SJCRH30 (cell line): ENCODE measurements at places on chromosomes 1 and 21.

- DNase-seq = no peak
Observed at GRCh38 chr1:115400891-115401290, 62.8 kb upstream of the NGF start.

- DNase-seq = no peak
Observed at GRCh38 chr1:195948123-195948895, 659.9 kb downstream of the KCNT2 start.

DNA sequence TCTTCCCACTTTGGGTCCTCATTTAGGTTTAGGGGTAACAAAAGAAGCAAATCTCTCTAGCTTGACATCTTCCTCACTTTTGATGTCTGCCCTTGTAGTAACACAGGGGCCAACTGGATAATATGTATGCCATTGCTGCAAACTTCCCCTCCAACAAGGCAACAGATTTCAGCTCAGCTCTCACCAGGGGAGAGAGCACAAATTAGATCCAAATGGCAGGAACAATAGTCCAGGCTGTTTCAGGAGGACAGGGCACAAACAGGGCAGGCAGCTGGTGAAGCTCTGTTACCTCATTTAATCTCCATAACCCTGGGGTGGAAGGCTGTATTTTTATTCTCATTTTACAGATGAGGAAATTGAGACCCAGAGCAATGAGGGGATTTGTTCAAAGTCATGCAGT lies 4.3 kb upstream of the PIK3R3 start:
- DNase-seq = no peak

GRCh38 chr1:90964444-90965035 lies 57.3 kb downstream of the ZNF644 start:
- DNase-seq = no peak

GRCh38 chr1:111920221-111921024 lies 69.0 kb downstream of the KCND3 start:
- DNase-seq = no peak

DNA sequence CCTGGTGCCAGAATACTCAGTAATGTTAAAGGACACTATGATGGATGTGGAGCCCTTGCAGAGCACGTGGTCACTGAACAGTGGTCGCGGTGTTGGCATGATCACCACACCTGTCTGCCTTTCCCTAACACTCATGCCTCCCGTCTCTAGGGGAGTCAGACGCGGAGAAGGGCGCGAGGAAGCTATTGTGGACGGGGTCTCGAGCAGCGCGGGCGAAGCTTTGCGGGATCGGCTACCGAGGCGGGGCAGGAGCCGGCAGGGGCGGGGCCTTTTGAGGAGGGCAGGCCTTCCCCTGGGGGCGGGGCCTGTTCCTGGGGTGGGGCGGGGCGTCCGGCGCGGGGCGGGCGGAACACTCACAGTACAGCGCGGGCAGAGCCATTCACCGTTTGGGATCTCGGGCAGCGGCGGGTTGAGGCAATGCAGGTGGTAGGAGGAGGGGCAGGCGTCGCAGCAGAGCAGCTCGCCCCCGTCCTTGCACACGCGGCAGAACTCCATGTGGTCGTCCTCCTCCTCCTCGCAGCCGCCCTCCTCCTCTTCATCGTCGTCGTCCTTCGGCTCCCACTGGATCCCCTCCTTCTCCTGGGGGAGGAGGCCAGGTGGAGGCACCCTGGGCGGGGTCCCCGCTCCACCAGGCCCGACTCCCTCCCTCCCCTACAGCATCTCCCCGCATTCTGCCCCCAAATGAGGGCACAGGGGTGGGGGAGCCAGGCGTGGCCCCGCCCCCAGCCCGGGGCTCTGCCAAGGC lies 31.5 kb downstream of the CHD5 start:
- no peak for DNase-seq

DNA sequence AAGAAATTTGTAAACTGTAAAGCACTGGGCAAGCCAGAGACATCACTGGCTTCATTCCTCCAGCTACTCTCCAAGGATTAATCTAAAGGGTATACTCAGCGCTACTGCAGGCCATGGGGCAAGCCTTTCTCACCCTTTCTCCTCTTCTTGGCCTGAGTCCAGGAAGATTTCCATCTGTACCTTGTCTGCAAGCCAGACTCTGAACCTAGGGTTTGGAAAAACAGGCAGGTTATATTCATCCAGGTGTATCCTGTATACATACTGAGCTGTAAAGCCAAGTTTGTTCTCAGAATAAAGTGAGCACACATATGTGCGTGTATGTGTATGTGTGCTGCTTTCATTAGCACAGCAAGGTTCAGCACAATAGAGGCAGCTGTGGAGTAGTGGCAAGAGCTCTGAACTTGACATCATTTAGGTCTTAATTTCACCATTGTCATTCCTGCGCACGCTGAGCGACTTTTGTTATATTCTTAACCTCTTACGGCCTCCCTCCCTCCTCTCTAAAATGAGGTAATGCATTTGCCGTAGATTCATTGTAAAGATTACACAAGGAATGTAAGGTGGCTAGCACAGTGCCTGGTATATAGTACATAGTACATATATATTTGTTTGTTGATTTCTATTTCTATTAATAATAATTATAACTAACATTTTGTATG lies 128.1 kb upstream of the JUN start:
- no peak for DNase-seq

DNA sequence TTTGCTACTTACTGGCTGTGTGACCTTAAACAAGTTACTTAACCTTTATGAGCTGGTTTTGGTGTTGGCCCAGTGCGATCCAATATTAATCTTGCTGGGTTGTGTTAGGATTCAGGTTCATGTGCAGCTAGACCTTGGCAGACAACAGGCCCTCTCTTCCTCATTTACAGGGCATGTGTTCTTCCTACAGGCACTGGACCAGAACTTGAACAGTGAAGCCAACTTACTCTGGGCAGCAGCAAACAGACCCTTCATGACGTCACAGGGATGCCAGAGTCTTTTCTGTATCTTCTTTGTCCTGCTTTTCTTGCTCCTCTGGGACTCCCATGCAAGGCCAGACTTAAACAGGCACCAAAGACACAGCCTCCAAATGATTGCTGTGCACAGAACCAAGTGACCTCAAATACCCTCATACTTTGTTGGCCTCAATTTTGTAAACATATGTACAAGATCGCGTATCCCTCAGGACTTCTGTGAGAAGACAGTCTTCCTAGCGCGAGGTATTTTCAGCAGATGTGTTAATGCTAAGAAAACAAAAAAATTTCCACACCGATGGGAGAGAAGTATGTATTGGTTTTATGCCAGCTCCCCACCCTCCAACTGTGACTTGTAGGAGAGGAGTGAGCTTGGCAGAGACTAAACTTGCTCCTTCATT lies 73.7 kb downstream of the URB2 start:
- peak; percentile 52 for DNase-seq

GRCh38 chr1:237799762-237800474 lies 90.8 kb downstream of the ZP4 start:
- DNase-seq = peak; percentile 81

DNA sequence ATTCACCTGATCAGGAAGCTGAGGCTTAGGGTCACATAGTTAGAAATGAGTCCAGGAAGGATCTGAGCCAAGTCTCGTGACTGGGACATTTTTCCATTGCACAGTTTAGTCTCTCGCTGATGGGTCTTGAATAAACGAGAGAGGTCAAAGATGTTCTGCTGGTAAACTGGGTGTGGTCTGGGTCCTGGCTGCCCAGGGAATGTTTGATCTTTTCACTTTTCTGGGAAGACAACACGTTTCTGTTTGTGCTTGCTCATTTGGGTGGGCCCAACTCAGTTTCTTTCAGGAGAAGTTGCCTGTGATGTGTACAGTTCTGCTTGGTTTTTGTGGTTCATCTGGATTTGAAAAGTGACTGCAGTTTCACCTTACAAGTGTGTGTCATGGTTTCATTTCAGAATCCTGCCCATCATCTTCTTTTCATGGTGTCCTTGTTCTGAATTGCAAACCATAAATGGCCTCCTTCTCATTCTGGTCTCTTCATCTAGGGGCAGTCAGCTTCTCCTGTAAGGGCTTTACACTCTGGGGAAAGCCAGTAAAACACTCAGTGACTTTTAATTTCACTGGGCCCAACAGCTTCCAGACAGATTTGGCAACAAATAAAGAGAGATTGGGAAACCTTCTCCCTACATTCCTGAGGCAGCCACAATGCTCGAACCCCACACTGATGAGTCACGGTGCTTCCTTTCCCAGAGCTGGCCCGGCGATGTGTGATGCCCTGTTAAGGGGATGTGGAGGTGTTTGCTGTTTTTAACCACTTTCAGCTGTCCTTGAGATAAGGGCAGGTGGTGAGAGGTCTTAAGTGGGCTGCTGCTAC lies 7.2 kb upstream of the TACSTD2 start:
- DNase-seq = peak; percentile 87

DNA sequence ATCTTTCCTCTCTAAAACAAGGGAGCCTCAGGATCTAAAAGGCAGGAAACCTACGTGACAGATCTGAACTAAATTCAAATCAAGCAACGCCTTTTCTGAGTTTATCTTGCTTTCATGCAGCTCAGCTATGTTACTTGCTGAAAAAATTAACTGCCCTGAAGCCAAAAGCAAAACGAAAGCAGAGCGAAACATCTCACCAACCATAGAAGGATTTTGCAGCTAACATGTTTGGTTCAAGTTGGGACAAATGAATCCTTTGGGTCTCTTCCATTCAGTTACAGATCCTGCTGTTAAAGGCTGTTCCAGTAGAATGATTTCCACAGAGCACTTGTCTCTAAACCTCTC lies 482 bp downstream of the SLC2A5 start:
- DNase-seq = no peak

DNA sequence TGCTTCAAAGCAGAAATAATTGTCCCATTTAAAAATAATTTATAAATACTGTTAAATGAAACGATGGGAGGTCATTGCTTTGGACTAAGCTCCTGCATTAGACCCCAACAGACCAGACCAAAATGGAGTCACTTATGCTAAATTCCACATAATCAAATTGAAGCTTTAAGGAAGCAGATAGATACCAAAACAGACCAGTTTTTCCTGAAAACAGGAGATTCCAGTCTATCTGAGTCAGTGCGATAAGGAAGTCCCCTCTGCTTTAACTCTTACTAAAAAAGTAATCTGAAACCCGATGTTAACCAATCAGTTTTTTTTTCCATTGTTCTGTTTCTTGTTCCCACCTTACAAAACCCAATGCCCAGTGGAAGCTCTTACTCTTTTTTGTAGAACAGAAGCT lies 16.2 kb upstream of the DNASE2B start:
- no peak for DNase-seq

DNA sequence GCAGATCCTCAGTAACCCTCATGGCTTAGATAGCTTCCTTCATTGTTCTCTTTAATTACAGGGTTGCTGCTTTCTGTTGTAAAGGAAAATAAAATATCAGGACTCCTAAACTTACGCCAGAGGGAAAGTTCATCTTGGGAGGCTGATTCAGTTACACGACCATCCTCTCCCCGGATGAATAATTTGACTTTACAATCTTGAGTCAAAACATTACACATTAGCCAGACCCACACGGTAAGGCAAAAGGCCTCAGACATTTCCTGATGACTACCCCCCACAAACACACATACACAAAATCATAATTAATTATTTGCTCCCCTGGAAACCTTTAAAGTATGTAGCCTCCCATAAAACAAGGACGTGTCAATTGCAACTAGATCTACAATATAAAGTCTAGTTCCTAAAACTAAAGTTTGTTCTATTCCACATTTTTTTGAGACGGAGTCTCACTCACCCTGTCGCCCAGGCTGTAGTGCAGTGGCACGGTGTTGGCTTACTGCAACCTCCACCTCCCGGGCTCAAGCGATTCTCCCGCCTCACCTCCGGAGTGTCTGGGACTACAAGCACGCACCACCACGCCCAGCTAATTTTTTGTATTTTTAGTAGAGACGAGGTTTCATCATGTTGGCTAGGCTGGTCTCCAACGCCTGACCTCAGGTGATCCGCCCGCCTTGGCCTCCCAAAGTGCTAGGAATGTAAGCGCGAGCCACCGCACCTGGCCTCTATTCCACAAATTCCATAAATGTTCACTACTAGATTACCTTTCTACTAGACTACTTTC lies 830 bp upstream of the PRDX1 start:
- DNase-seq = no peak

GRCh38 chr1:29394521-29395225 lies 158.4 kb downstream of the PTPRU start:
- no peak for DNase-seq

DNA sequence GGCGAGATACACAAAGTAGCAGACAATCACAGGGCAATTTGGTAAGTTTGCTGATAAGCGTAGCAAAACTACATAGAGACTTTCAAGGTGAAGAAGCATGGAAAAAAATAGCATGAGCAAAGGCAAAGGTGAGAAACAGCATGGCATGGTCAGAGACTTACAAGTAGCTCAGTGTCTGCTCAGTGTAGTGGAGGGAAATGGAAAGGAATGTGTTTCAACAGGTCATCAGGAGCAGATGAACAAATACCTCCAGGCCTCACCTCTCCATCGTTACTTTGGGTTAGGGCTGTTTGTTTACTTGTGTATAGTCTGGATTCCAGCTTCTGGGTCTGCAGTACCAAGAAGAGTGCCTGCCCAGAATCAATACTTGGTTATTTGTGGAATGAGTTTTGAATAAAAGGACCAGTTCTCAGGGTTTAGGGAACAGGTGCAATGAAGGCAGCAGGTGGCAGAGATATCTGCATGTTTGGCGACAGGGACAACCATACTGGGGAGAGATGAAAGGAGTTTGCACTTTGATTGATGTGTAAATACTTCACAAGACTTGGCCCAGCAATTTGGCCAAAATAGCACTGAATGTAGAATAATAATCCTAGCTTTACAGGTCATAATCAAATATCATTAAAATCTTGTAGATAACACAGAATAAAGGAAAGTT lies 97.0 kb upstream of the FGGY start:
- no peak for DNase-seq

DNA sequence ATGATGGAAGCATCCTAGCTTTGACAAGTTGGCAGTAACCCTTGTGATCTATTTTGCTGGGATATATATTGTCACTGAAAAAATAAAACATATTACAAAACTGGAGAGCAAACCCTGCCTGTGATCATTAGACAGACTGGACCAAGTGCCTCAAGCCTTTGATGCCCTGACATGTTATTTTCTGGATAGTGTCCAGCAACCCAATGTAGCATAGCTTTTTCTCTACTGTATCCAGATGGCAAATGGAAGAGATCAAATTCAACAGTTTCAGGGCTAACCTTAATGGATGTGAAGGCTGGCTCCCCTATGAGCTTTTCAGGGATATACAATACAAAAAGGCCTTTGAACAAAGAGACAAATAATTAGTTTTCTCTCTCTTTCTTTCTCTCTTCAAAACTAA lies 25.1 kb downstream of the WARS2 start:
- DNase-seq = peak; percentile 28

GRCh38 chr1:40257688-40258444 lies at the start of gene ZMPSTE24:
ZMPSTE24 (plus strand) TSS chr1:40258236; CDS start chr1:40258272, 36 bp downstream.
- DNase-seq = peak; percentile 99

DNA sequence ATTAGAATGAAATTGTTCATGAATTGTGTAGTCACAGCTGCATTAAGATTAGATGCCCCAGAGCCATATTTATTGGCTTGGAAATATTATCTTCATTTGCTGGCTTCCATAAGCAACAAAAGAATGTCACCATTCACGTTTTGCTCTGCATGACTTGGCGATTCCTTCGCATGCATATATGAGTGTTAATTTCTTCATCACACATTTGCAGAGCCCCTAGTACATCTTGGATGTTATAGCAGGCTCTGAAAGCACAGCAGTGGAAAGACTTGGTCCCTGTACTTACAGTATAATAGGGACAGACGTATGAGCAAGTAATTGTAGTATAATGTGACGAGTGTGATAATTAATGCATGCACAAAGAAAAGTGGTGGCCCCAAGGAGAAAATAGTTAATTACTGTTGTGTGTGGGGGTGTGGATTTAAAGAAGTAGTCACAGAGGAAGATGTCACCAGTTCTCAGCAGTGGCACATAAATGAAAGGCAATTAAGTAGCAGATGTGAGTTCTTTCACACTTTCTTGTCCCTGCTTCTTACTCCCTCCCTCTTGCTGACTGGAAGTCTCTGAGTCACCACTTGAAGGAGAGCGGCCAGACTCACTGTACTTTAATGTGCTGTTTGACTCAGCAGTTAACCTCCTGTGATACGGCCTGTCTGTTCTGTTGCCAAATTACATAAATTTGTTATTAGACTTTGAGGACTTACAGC lies 21.0 kb downstream of the S100A10 start:
- DNase-seq = no peak
